ENCODE measurements at places on chromosomes 11 and 22.
A peak's percentile ranks its signal among the peaks of the same experiment; 100 is the strongest.

DNA sequence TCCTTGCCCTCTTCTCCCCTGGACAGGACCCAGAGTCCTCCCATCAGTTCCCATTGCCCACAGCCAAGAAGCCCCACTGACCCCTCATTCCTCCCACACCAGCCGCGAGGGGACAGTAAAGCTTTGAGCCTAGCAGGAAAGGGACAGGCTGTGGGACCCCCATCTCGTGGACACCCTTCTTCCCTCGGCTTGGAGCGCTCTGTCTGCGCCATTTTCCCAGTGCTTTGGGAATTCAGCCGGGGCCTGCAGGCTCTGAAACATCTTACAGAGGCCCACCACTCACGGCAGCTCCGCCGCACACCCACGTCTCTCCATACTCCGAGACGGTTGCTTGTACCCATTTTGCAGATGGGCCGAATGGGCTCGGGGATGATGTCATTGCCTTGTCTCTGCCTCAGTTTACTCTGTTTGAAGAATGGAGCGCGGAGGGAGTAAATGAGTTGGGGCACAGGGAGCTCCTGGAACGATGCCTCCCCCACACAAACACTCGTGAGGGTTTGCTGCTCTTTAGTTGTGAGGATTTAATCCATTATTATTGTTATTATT, 447.7 kb downstream of the TBC1D22A start:
- no peak for DNase-seq

DNA sequence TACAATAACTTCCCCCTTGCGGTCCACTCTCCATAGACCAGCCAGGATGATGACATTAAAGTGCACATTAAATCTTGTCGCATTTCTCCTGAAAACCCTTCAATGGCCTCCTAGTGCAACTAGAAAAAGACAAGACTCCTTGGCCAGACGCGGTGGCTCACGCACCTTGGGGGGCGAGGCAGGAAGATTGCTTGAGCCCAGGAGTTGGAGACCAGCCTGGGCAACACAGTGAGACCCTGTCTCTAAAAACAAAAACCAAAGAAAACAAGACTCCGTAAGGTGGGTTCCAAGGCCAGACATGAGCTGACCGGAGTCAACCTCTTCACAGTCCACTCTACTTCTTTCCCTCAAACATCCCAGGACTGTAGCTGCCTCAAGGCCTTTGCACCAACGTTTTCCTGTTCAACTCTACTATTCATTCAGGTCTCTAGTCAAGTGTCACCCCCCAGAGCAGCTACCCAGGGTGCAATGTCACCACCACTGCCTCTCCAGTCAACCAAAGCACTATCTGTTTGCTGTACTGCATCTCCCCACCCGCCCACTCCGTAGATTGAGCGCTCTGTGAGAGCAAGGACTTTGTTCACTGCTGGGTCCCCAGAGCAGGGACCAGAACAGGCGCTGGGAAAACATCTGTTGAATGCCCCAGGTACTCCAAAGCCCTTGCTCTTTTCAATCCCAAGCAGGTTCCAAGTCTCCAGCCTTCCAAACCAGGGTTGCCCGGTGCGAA, 739 bp downstream of the ZMAT5 start:
- DNase-seq: no peak

DNA sequence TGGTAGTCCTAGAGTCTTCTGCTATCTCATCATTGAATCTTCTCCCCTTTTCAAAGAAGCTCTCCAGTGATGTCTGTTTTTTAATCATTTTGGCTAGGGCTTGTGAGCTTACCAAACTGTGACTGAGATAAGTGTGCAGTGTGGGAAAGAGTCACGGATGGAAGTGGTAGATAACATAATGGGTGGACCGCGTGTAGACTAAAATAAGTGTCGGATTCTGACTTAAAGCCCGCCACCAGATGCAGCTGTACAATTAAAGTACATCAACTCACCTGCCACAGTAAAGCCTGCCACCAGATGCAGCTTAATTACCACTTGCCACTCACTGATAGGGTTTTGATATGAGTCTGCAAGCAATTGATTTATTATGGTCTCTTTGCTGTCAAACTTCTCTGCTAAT, 581.5 kb downstream of the LRRC4C start:
- DNase-seq: no peak

DNA sequence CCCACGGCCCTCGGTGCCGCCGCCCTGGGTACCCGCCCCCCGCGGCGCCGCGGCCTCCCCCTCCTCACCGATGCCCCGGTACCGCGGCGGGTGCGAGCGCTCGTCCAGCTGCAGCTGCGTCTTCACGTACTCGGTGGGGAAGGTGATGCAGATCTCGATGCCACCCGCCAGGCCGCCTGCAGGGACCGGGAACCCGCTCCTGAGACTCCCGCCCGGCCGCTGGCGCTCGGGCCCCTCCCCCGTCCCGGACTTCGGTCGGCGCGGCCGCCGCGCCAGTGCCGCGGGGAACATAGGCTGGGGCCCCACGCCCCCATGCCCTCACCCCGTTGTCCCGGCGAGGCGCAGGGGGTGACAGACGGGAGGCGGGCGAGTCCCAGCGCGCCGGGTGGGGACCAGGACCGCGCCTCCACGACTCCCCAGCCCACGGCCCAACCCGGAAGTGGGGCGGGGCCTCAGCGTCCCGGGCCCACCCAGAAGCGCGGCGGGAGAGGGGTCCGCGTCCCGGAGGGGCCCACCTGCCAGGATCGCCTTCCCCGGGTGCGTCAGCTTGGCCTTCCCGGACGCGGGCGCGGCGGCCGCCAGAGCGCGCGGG, 375 bp downstream of the SLC25A1 start:
- peak; percentile 26 for DNase-seq

DNA sequence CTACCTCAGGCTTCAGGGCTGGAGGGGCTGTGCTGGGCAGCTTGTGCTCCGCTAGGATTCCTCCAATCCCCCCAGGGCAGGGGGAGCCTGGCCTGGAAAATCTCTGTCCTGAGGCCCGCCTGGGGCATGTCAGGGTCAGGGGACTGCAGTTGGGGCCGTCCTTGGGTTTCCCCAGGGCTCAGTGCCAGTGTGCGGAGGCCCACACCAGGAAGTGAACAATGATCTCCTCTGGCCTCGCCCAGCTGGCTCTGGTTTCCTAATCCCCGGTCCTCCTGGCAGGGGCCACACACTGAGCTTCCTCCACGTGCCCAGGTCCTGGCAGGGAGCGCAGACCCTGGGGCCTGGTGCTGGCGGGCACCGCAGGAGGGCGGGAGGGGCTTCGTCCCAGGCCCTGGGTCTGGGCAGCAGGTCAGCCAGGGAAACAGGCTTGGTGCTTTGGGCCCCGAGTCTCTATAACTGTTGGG, 1.4 kb upstream of the MUC2 start:
- DNase-seq: no peak

DNA sequence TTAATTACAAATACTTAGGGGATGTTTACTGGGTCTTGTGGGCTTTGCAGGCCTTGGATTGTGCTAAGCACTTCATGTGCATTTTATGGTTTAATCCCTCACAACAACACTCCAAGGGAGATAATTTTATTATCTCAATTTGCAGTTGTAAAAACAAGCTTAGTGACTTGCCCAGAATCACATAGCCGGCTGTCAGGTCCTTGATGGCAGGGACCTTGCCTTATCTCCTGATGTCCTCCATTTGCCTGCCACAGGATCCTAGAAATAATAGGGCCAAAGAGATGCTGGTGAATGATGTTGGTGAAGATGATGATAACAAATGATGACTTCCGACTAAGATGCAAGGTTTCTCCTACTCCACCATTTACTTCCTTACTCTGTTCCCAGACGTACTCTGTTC, 385.4 kb downstream of the TMEM135 start:
- DNase-seq: no peak

GRCh38 chr22:45212306-45212709, 28.4 kb downstream of the KIAA0930 start:
- DNase-seq: no peak

GRCh38 chr11:76610371-76610770, 60.2 kb downstream of the LRRC32 start:
- DNase-seq: no peak

GRCh38 chr22:17980638-17981051, 43.7 kb downstream of the MICAL3 start:
- no peak for DNase-seq

- DNase-seq: no peak
Observed at GRCh38 chr22:25903294-25903693, 161.3 kb downstream of the MYO18B start.

DNA sequence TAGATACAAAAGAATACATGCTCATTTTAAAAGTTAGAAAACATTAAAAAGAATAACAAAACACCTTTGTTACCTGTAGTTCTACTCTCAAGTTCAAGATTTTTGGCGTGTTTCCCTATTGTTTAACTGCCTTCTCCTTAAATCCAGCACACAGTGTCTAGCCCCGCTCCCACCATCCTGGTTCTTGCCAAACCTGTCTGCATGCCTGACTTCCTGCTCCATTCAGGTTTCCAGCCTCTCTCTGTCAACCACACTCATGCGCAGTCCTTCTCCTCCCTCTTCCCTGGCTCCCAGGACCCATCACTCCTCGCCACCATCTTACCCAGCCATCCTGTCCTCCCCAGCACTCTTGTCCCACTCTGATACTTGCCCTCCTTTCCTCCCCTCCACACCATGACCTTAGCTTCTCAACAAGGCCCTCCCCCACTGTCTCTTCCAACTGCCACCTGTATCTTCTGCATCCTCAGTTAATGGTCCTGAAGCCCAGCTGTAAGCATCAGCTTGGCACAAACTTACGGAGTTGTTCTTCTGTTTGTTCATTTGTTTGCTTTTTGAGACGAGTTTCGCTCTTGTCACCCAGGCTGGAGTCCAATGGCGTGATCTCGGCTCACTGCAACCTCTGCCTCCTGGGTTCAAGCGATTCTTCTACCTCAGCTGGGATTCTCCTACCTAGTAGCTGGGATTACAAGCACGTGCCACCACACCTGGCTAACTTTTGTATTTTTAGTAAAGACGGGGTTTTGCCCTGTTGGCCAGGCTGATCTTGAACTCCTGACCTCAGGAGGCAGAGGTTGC, 7.5 kb upstream of the MYH9 start:
- no peak for DNase-seq

- no peak for DNase-seq
Observed at GRCh38 chr11:9827708-9828107, 163.8 kb downstream of the SWAP70 start.
